Posterior vena cava (tissue), 2 donors: ENCODE measurements at places on chromosomes 13 and 19. TPM values are rescaled to one million over a fixed set of nuclear protein-coding genes. Genes with fewer than 3 reads are reported as not detected.

SOX1 gene
- total RNA-seq: not detected

ZNF850 gene
- total RNA-seq: 5.2 TPM

PODNL1 gene
- 2.4 TPM for total RNA-seq

STAP2 gene
- total RNA-seq: 2.1 TPM

MAMSTR gene
- total RNA-seq: 0.90 TPM

ZNF583 gene
- 9.6 TPM for total RNA-seq

FCAR gene
- total RNA-seq: 5.8 TPM

IZUMO4 gene
- total RNA-seq: 2.4 TPM

DNA sequence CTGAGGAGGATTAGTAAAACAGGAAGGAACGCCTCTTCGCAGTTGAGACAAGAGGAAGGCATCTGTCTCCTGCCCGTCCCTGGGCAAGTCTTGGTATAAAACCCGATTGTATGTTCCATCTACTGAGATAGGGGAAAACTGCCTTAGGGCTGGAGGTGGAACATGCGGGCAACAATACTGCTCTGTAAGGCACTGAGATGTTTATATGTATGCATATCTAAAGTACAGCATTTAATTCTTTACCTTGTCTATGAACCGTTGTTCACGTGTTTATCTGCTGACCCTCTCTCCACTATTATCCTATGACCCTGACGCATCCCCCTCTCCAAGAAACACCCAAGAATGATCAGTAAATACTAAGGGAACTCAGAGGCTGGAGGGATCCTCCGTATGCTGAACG is 722 bp upstream of the TIMM50 start:
- no peak for DNase-seq

DNA sequence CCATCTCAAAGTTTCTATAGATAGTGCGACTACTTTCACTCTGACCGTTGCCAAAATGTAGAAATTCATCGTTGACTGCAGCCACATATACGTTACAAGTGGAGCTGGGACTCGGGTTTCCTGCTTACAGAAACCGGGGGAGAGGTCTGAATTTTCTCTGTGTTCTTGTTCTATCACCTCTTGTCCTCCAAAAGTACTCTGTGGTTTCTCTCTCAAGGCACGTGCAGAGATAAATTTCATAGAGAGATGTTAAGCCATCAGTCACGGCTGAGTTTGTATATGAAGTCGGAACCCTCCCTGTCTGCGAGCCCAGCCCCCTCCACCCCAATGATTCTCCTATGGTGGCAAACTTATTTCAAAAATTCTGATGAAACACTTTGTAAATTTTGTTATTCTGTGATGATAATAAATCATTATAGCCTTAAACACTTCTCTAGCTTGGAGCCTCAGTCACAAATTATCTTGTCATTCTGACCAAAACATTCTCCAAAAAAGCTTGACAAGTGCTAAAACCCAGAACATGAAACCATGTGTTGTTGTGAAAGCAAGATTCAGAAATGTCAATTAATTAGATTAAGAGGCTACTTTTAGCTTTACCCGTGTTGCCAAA is 87.5 kb downstream of the TSHZ3 start:
- DNase-seq: no peak

GRCh38 chr13:26247608-26248007 is 6.3 kb upstream of the CDK8 start:
- no peak for DNase-seq

DNA sequence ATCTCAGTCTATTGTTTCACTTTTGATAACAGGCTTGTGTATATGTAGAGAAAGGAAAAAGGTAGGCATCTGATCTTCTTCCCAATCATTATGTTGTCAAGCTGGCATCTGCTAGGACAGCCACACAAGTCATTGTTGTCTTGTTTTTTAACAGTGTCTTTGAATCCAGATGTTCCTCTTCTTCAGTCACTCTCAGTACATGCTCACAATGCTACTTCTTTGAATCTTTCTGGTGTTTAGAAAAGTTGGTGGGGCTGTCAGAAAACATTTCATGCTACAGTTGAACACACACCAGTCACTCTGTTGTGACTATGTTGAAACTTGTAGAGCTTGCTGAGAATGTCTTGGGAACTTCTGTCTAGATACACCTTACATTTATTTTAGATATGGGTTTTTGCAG is 1231.4 kb upstream of the MIR17HG start:
- DNase-seq: no peak

GRCh38 chr13:113491418-113491883 is 940 bp upstream of the DCUN1D2 start:
- DNase-seq: no peak

- DNase-seq: no peak
These were observed 240.6 kb upstream of the SGCG start for GRCh38 chr13:22940090-22940710.

DNA sequence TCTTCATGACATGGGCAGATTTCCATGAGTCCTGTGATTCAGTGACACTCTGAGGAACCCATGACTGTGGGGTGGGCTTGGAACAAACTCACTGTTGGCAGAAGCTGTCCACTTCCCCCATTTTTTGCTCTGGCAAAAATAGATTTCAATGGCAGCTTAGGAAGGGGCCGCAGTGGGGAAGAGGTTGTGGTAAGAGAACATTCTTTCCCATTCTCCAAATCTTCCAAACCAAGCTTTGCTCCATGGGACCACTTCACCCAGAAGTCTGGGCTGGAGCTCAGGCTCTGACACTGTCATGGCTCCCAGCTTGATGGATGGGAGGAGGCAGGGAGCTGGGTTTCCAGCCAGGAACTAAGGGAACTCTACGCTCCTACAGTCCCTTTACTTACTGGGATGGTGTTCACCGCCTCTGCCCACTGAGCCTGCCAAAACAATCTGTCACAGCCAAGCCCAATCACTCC is 24.9 kb upstream of the MEDAG start:
- DNase-seq: peak; percentile 93

- DNase-seq: no peak
These were observed 717.9 kb downstream of the UQCRFS1 start for GRCh38 chr19:28495046-28495445.

- no peak for DNase-seq
These were observed 74.3 kb upstream of the ZNF43 start for GRCh38 chr19:21910318-21910717.

DNA sequence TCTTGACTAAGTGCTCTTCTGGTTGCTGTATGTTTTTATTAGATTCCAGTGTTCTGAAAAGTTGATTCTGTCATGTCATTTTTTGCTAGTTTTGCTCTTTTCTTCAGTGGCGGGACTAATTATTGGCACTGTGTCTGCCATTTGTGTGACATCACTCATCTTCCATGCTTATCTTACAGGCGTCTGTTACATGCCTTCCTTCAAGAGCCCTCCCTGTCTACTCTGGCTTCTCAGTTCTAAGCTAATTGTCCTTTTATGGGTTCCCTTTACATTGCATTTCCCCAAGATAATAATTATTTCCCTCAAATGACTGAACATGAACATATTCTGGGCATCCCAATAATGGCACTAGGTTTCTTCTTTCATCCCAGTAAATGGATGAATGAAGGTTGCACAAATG is 459.1 kb downstream of the DCT start:
- no peak for DNase-seq

DNA sequence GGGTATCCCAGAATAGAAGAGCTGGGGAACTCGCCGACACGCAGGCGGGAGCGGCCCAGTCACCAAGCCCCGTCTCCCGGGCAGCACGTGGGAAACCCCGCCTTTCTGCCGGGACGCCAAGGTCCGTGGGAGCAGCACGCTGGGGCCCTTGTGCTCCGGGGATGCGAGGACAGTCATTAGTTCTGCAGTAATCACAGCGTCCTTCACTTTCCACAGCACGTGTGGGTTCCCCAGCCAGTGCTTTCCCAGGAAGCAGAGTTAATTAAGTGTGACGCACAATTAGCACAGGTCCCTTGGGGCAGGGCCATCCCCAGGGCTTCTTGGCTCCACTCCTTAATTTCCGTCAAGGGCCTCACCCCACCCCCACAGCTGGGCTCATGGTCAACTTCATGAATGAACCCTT is 64.3 kb upstream of the C13orf46 start:
- DNase-seq: no peak

DNA sequence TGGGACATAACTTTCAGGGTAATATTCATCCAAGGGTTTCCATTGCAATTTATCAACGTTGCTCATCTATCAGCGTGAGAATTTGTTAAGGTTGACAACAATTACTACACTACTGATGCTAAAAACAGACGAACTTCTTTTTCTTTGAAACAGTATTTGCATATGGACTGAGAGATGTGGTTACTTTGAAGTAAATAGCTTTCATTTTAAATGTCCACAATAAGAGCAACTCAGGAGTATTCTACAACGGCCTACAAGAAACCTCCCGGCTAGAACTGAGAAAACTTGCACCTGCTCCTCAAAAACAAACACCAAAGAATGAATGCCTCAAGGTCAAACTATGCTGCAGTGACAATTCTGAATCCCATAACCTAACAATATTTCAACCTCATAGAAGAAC is 238.4 kb downstream of the IRS2 start:
- no peak for DNase-seq

DNA sequence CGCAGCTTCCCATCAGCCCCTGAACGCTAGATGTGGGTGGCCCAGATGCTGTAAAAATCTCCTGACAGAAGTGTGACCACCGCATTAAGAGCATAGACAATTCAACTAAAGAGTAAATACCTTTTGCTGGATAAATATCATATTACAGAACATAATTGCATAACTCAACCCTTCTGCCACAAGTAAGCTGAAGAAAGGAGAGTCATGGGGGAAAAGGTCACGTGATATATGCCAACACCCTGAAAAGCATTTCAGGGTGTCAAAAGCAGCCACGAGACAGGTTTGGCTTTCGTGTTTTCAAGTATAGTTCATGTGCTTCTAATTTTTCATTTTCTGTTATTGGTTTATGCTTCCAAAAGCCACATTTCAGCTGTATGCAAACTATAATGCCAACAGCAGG is 71.3 kb downstream of the LHFPL6 start:
- no peak for DNase-seq

GRCh38 chr13:48304143-48304876 is 759 bp downstream of the RB1 start:
- DNase-seq: peak; percentile 81

GRCh38 chr19:4064149-4064495 is 2.6 kb downstream of the ZBTB7A start:
- no peak for DNase-seq

GRCh38 chr19:35348911-35349611 is 1.4 kb downstream of the FFAR1 start:
- peak; percentile 67 for DNase-seq

DNA sequence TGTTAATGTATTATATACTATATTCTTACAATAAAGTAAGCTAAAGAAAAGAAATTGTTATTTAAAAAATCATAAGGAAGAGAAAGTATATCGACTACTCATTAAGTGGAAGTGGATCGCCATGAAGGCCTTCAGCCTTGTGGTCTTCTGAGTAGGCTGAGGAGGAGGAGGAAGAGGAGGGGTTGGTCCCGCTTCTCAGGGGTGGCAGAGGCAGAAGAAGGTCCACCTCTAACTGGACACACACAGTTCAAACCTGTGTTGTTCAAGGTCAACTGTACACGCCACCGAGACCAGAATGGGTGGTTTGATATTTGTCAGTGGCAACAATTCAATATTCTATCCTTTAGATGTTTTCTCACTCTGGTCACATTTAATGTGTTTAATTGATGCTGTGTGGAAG is 67.2 kb downstream of the ALOX5AP start:
- no peak for DNase-seq

- no peak for DNase-seq
These were observed 232.2 kb downstream of the TUBA3C start for GRCh38 chr13:18949489-18949761.

GRCh38 chr13:22761709-22762108 is 419.1 kb upstream of the SGCG start:
- DNase-seq: no peak

DNA sequence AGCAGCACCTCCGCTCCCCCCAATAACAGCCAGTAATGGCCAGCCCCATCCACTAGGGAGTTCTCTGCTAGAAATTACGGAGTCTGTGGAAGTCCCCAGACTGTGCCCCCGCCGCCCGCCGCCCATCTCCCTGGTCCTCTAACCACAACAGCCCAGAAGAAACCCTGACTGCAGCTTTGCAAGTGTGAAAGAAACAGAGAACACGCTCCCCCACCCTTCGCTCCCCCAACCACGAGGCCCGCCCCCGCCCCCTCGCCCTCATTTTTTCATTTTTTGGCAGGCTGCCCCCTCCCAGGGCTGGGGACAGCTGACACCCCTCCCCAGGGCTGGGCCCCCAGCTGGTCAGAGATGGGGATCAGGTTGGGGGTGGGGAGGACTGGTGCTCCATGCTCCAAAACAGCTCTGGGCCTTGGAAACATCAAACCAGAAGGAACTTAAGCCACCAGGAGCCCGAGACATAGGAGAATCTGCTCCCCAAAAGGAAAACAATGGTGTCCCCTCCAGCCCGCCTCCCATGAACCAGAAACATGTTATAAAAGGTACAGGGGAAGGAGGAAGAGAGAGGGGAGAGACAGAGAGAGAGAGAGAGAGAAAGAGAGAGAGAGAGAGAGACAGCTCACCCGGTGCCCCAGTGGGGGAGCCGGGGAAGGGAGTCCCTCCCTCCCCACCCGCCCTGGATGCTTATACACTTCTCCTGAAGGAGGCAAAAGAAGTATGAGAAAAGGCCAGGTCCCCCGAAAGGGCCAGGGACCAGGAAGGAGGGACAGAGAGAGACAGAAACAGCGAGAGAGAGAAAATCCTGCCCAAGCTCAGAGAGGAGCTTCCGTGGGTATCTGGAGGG is 29.8 kb upstream of the ASF1B start:
- no peak for DNase-seq

GRCh38 chr13:52371736-52372247 is 34.2 kb downstream of the THSD1 start:
- DNase-seq: no peak

GRCh38 chr19:2612619-2613249 is 89.8 kb downstream of the GNG7 start:
- peak; percentile 73 for DNase-seq

DNA sequence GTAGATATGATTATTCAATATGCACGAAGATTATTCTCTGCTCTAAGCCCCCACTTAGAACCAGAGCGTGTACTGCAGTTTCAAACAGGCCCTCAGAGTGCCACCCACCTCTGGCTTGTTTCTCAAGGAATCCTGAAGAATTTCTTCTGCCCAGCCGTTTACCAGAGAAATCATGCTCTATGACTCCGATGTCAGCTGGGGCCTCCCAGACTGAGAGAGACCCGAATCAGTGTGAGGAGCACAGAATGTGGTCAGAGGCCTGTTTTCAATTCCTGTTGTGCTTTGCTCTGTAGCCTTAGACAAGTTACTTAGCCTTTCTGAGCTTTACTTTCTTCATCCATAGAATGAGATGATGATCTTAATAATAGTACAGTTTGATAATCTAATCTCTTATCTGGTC is 5.5 kb downstream of the PNMA8C start:
- DNase-seq: no peak

- no peak for DNase-seq
These were observed 222.1 kb downstream of the DNAJC15 start for GRCh38 chr13:43245374-43245964.
